Heart left ventricle (tissue), 16 donors: ENCODE measurements at places on chromosomes 12 and 14.
A peak's percentile ranks its signal among the peaks of the same experiment; 100 is the strongest.

- no peak for DNase-seq
Observed at GRCh38 chr12:122471324-122472226, 29.2 kb downstream of the ZCCHC8 start.

DNA sequence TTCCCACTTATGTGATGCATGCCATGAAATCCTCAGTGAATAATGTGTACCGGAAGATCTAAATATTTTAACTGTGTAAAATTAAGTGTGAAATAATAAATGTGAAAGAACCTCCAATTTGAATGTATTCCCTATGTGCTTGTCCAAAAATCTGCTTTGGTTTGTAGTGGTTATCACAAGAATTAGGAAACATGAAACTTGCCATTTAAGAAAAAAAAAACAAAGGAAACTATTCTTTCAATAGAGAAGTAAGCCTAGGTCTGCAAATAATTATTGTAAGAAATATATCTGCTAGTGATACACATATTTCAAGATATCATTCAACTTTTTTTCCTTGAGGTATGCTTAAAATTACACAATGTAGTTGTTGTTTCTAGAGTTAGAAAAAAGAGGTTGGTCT lies 500.4 kb downstream of the SLC6A15 start:
- DNase-seq, result no peak

GRCh38 chr12:104850781-104851180 lies 107.3 kb downstream of the SLC41A2 start:
- DNase-seq, result no peak

DNA sequence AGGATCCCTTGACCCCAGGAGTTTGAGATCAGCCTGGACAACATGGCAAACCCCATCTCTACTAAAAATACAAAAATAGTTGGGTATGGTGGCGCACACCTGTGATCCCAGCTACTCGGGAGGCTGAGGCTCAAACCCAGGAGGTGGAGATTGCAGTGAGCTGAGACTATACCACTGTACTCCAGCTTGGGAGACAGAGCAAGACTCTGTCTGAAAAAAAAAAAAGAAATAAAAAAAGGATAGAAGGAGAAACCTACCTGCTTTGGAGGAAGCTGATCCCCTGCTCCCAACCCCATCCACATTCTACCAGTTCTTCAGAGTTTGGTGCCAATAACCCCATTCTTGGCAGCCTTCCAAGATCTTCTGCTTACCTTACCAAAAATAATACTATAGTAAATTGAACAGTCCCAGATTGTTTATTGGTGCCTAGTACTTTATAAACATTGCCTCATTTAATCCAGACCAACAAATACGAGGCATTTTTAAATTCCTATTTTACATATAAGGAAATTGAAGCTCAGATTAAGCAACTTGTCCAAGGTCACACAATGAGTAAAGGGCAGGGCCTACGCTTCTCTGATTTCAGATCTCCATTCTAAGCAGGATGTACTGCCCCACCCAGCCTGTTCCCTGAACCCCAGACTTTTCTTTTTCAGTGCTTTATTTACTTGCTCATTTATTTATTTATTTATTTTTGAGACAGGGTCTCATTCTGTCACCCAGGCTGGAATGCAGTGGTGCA lies 33.2 kb upstream of the FAM222A start:
- no peak for DNase-seq

DNA sequence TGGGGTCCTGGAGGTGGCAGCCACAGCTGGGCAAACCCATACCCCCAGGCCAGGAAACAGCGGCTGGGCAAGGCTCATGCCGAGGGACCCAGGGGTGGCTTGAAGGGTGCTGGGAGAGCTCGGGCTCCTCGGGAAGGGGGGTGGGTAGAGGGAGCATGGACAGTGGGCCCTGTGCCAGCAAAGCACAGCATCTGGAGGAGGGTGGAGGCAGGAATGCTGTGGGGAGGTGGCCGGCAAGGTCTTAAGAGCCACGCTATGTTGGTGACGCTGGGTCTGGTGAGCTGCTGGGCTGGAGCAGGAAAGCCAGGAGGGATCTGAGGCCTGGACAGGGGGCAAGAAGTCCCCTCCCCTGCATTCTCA lies 48.2 kb upstream of the DLK1 start:
- peak; percentile 48 for DNase-seq
